Vagina (tissue), 2 donors: ENCODE measurements at places on chromosomes 2 and 18. TPM values are rescaled to one million over a fixed set of nuclear protein-coding genes. Genes with fewer than 3 reads are reported as not detected.

- H3K36me3 ChIP-seq, result no peaks in the 10 kb centered on the region
- H3K4me3 ChIP-seq, result no peak overlapping the region
- DNase-seq, result no peak
- H3K27ac ChIP-seq, result no peak overlapping the region
These were observed 25.9 kb downstream of the LYPD6B start for GRCh38 chr2:149064365-149064841.

GRCh38 chr2:217826520-217826919 lies 176.3 kb downstream of the TNS1 start:
- peak overlapping the region; percentile 64 for H3K27ac ChIP-seq
- H3K4me1 ChIP-seq, result peaks cover 46% of the 10 kb centered on the region
- no peak for DNase-seq
- no peaks in the 10 kb centered on the region for H3K36me3 ChIP-seq
- H3K4me3 ChIP-seq, result no peak overlapping the region
- H3K27me3 ChIP-seq, result no peaks in the 10 kb centered on the region

GRCh38 chr2:58918141-58918540 lies 677.0 kb upstream of the FANCL start:
- no peaks in the 10 kb centered on the region for H3K36me3 ChIP-seq
- DNase-seq, result no peak
- H3K4me1 ChIP-seq, result no peaks in the 10 kb centered on the region
- H3K27ac ChIP-seq, result no peak overlapping the region
- no peak overlapping the region for H3K4me3 ChIP-seq

GRCh38 chr2:158761621-158762020 lies 33.5 kb upstream of the DAPL1 start:
- DNase-seq, result no peak
- no peaks in the 10 kb centered on the region for H3K36me3 ChIP-seq

GRCh38 chr2:142973160-142973821 lies 95.8 kb downstream of the KYNU start:
- DNase-seq, result no peak
- H3K4me3 ChIP-seq, result no peak overlapping the region
- H3K36me3 ChIP-seq, result no peaks in the 10 kb centered on the region
- no peak overlapping the region for H3K27ac ChIP-seq

- H3K4me1 ChIP-seq, result no peaks in the 10 kb centered on the region
- H3K4me3 ChIP-seq, result no peak overlapping the region
- no peak for DNase-seq
- no peak overlapping the region for H3K27ac ChIP-seq
- no peaks in the 10 kb centered on the region for H3K27me3 ChIP-seq
These were observed 111.3 kb downstream of the ESCO1 start for GRCh38 chr18:21489119-21489750.

DNA sequence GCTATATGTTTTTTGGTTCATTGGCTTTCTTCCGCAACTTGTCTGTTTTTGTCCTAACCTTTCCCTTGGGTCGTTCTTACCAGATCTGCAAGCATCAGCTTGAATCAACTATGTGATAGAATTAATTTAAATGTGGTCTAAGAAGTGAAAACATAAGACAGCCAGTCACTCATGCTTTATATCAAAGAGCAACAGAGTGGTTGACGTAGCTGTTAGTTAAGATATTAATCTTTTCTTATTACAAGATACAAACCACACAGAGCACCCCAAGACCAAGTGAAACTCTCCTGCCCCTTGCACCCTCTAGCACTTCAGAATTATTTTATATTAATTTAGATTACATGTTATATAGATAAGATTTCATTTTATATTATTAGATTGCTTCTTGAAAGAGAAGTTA lies 15.2 kb downstream of the IL18RAP start:
- no peak overlapping the region for H3K27ac ChIP-seq
- no peak for DNase-seq
- no peaks in the 10 kb centered on the region for H3K27me3 ChIP-seq
- H3K4me1 ChIP-seq, result no peaks in the 10 kb centered on the region
- no peaks in the 10 kb centered on the region for H3K36me3 ChIP-seq

DNA sequence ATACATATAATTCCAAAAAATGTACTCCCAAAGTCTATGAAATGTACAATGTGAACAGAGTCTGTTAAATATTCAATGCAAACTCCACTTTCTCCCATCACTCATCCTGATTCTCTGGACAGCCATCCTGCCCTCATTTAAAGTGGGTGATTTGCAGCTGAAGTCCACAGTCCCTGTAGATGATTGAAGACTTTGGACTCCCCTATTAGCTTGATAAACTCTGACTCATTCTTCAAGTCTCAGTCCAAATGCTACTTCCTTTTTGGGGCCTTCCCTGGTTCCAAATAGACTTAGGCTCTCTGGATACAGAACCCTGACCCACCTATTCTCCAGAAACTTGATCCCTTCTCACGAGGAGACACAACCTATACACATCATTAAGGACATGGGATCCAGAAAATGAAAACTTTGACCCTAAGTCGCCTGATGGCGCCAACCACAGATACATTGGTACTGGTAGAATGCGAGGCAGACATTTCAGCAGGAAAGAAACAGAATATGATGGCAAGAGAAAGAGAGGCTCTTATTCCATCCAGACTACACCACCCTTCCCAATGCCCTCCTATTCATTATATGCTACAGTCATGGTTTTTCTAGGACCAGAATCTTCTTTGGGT lies 122.7 kb downstream of the VIT start:
- no peaks in the 10 kb centered on the region for H3K27me3 ChIP-seq
- no peak overlapping the region for H3K27ac ChIP-seq
- no peaks in the 10 kb centered on the region for H3K36me3 ChIP-seq
- DNase-seq, result no peak

GRCh38 chr2:41431756-41432155 lies 616.1 kb upstream of the PKDCC start:
- H3K27ac ChIP-seq, result no peak overlapping the region
- H3K4me3 ChIP-seq, result no peak overlapping the region
- H3K27me3 ChIP-seq, result no peaks in the 10 kb centered on the region
- DNase-seq, result no peak

GRCh38 chr18:8260319-8260718 lies 348.9 kb upstream of the RAB12 start:
- H3K4me1 ChIP-seq, result no peaks in the 10 kb centered on the region
- H3K36me3 ChIP-seq, result no peaks in the 10 kb centered on the region
- no peak for DNase-seq
- no peak overlapping the region for H3K27ac ChIP-seq
- H3K27me3 ChIP-seq, result no peaks in the 10 kb centered on the region

- no peak for DNase-seq
- H3K36me3 ChIP-seq, result no peaks in the 10 kb centered on the region
- no peak overlapping the region for H3K4me3 ChIP-seq
- H3K27ac ChIP-seq, result no peak overlapping the region
These were observed 186.0 kb upstream of the TNP1 start for GRCh38 chr2:217045700-217046475.

DNA sequence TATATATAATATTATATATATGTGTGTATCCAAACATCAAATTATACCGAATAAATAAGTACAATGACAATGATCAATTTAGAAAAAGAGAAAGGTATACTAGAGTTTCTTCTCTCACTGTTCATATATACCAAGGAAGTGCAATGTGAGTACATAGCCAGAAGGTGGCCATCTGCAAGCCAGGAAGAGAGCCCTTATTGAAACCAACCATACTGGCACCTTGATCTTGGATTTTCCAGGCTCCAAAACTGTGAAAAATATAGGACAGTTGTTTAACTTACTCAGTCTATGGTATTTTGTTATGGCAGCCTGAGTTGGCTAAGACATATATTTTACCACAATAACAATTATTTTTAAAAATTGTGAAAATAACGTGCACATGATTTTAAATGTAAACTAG lies 1490.2 kb upstream of the SLC39A10 start:
- H3K27me3 ChIP-seq, result no peaks in the 10 kb centered on the region
- H3K4me1 ChIP-seq, result no peaks in the 10 kb centered on the region
- H3K36me3 ChIP-seq, result no peaks in the 10 kb centered on the region
- no peak for DNase-seq
- no peak overlapping the region for H3K27ac ChIP-seq

DNA sequence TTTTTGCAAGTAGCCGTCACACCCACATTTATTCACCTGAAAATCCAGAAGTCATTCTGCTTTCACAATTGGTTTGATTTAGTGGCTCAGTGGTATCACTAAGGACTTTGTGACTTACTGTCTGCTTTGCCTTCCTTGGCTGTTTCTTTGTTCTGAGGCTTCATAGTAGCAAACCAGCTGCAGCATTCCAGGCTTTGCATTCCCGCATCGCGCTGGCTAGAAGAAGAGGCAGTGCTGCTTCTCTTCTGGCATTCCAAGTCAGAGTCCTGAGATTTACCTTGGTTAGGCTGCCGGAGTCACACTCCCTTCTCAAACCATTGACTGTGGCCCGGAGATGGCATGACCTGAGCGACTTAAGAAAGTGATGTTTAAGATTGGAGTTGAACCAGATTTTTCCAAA lies 35.1 kb downstream of the MYO1B start:
- no peaks in the 10 kb centered on the region for H3K4me1 ChIP-seq
- H3K27ac ChIP-seq, result no peak overlapping the region
- DNase-seq, result no peak
- no peaks in the 10 kb centered on the region for H3K27me3 ChIP-seq

- no peak overlapping the region for H3K27ac ChIP-seq
- H3K4me3 ChIP-seq, result no peak overlapping the region
- no peaks in the 10 kb centered on the region for H3K27me3 ChIP-seq
- peaks cover 40% of the 10 kb centered on the region for H3K4me1 ChIP-seq
- no peaks in the 10 kb centered on the region for H3K36me3 ChIP-seq
- DNase-seq, result no peak
These were observed 25.3 kb downstream of the HS6ST1 start for GRCh38 chr2:128293426-128293755.

DNA sequence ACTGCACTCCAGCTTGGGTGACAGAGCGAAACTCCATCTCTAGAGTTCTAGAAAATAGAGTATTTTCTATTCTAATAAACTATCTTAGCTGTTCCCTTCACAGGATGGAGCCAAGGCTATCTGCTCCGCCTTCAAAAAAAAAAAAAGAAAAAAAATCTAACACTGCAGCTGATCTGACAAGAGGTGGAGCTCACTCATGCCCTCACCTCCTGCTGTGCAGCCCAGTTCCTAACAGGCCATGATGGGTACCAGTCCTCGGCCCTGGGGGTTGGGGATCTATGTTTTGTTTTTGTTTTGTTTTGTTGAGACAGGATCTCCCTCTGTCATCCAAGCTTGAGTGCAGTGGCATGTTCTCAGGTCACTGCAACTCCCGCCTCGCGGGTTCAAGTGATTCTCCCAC lies 3.0 kb downstream of the WDSUB1 start:
- DNase-seq, result no peak
- H3K4me1 ChIP-seq, result peaks cover 23% of the 10 kb centered on the region
- H3K27ac ChIP-seq, result no peak overlapping the region
- peaks cover 4% of the 10 kb centered on the region for H3K36me3 ChIP-seq
- H3K27me3 ChIP-seq, result no peaks in the 10 kb centered on the region

GRCh38 chr2:224023188-224023587 lies 15.9 kb downstream of the SERPINE2 start:
- H3K4me1 ChIP-seq, result no peaks in the 10 kb centered on the region
- DNase-seq, result no peak
- no peaks in the 10 kb centered on the region for H3K27me3 ChIP-seq
- no peak overlapping the region for H3K4me3 ChIP-seq
- H3K36me3 ChIP-seq, result no peaks in the 10 kb centered on the region
- no peak overlapping the region for H3K27ac ChIP-seq

DNA sequence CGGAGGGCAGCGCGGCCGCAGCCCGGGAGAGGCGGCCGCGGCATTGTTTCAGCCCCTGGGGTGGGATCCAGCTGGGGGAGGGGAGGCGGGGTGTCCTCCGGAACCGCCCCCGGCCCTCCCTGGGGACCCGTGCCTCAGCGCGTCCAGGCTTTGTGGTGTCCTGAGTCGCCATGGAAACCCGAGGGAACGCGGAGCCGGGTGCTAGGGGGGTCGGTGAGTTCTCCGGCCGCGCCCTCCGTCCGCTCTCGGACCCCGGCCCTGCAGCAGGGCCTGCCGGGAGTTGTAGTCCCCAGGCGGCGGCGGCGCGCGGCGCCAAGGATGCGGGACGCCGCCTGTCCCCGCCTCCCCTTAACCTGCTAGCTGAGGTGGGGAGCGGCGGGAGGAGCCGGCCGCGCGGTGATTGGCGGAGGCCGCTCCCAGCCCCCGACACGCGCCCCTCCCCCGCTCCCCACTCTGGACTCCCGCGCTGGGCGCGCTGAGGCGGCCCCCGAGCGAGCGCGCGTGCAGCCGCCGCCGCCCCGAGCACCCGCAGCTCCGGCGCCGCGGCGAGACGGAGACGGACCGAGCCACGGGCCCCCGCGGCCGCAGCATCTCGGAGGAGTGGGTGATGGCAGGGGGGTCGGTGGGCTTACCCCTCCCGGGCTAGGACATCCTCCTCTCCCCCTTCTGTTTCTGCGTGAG lies at the start of gene DPYSL5:
Gene DPYSL5 (plus strand): TSS at position 478 of the 681 bp plus-strand sequence. CDS start 50,368 bp downstream, outside the sequence.
- peaks cover 22% of the 10 kb centered on the region for H3K27me3 ChIP-seq
- H3K4me3 ChIP-seq, result peak within 1 kb of the TSS; percentile 55
- peaks cover 38% of the 10 kb centered on the region for H3K4me1 ChIP-seq
- DNase-seq, result no peak
- no peaks in the 10 kb centered on the region for H3K36me3 ChIP-seq

GRCh38 chr2:147884830-147885229 lies 40.0 kb downstream of the ACVR2A start:
- no peak overlapping the region for H3K27ac ChIP-seq
- H3K27me3 ChIP-seq, result no peaks in the 10 kb centered on the region
- H3K4me3 ChIP-seq, result no peak overlapping the region
- H3K4me1 ChIP-seq, result peaks cover 29% of the 10 kb centered on the region

DNA sequence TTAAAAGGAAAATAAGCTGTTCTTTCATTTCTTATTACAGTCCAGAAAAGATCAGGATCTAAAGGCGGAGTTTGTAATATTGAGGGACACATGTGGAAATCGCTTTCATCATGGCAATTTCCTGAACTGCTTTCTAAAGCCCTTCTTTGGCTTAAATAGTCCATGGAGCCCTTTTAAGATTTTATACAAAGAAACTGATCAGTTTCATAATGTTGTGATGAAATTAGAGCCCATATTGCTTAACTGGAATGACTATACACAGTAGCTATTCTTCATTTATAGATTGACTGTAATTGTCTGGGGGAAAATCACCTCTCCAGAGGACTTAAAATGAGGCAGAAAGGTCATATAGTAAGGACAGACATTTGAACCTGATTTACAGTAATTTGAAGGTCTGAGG lies 322.2 kb downstream of the ETAA1 start:
- no peak overlapping the region for H3K4me3 ChIP-seq
- H3K36me3 ChIP-seq, result no peaks in the 10 kb centered on the region
- H3K27me3 ChIP-seq, result no peaks in the 10 kb centered on the region
- DNase-seq, result no peak
- H3K4me1 ChIP-seq, result no peaks in the 10 kb centered on the region
- no peak overlapping the region for H3K27ac ChIP-seq

GRCh38 chr2:23760736-23761135 lies 166.2 kb downstream of the ATAD2B start:
- no peak overlapping the region for H3K27ac ChIP-seq
- DNase-seq, result no peak
- H3K4me1 ChIP-seq, result peaks cover 7% of the 10 kb centered on the region
- no peaks in the 10 kb centered on the region for H3K27me3 ChIP-seq

GRCh38 chr2:236711440-236711839 lies 141.8 kb downstream of the ACKR3 start:
- DNase-seq, result no peak
- peak overlapping the region; percentile 16 for H3K27ac ChIP-seq
- H3K36me3 ChIP-seq, result no peaks in the 10 kb centered on the region
- peaks cover 20% of the 10 kb centered on the region for H3K4me1 ChIP-seq

SPATA3 gene
- total RNA-seq, result not detected

MRPL44 gene
- 11.8 TPM for total RNA-seq

BMP10 gene
- not detected for total RNA-seq

IL36G gene
- total RNA-seq, result not detected

METTL4 gene
- total RNA-seq, result 11.5 TPM

ITGA4 gene
- 4.9 TPM for total RNA-seq

ABCG5 gene
- total RNA-seq, result not detected

DSG3 gene
- 192 TPM for total RNA-seq

PROKR1 gene
- not detected for total RNA-seq

TOGARAM2 gene
- under 0.01 TPM for total RNA-seq

GALNT3 gene
- total RNA-seq, result 7.4 TPM

NEU2 gene
- total RNA-seq, result not detected

MROH2A gene
- not detected for total RNA-seq

IL1F10 gene
- total RNA-seq, result not detected
